GM12865 (cell line): ENCODE measurements at places on chromosomes 4 and X.

DNA sequence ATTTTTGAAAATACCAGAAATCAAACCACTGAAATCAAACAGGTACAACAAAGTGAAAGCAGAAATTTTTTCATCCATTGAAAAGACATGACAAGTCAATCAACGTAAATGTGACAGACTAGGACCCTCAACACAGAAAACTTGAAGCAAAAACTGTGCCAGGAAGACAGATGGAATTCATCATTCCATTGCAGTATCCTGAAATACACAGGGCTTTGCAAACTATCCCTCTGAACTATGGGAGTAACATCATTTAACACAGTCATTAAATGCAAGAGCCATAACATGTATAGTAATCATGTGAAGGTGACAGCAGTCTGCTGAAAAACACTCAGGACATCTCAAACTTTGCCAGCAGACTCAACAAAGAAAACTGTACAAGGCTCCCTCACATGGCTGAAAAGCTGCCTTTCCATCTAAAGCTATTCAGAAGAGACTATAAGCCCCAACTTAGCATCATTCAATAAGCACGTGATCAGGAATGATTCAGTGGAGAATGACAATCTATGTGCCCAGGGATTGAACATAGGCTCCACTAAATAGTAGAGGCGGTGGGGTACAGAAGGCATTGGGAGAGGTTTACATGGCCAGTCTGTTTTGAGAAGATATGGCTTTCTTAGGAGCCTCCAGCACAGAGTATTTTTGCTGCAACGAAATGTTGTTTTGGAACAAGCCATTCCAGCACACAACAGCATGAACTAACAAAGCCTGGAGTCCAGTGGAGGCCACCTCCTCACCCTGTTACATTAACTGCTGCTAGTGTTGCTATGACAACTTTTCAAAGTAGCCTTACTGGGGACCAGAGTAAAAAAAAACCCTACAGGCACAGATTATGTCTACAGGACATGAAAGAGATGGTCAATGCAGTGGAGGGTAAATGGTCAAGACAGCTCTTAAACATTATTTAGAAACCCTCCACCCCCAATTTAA, 274.5 kb upstream of the NOCT start:
- DNase-seq: no peak

GRCh38 chrX:78619834-78620233, 39.3 kb downstream of the RTL3 start:
- DNase-seq: no peak

GRCh38 chrX:150635952-150636351, 57.2 kb upstream of the MTMR1 start:
- peak; percentile 31 for DNase-seq

DNA sequence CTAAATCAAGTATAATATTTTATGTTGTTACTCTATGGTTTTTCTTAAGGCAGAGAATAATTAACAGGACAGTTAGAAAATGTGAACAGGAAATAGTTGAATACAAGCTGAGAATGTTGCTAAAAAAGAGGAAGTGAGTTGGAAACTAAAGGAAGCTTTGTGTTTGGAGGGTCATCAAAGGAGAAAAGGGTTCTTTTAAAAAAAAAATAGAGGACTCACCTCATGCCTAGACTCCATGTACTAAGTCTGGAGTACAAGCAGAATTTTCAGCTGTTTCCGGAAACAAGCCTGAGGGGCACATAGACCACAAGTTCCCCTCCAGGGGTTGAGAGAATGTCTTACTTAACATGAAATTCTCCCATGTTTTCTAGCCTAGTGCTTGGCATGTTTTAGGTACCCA, 20.1 kb upstream of the MAP7D3 start:
- peak; percentile 2 for DNase-seq

DNA sequence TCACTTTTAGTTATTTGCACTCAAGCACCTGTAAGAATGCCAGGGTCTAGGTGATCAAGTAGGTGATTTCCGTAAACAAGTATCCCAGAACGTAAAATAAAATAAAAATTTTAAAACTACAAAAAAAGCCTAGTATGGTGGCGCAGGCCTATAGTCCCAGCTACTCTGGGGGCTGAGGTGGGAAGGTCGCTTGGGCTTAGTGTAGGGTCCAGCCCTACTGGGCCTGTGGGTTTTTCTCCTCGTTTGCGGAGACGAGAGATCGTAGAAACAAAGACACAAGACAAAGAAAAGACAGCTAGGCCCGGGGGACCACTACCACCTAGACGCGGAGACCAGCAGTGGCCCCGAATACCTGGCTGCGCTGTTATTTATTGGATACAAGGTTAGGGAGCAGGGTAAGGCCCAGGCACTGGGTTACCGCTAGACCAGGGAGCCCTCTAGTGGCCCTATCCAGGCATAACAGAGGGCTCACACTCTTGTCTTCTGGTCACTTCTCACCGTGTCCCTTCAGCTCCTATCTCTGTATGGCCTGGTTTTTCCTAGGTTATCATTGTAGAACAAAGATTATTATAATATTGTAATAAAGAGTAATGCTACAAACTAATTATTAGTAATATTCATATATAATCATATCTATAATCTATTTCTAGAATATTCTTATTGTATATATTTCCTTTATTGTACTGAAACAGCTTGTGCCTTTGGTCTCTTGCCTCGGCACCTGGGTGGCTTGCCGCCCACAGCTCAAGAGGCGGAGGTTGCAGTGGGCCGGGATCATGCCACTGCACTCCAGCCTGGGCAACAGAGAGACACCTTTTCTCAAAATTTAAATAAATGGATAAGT, 38.4 kb downstream of the SAGE1 start:
- DNase-seq: peak; percentile 43
